ENCODE measurements at places on chromosomes 6 and 20. TPM values are rescaled to one million over a fixed set of nuclear protein-coding genes. Genes with fewer than 3 reads are reported as not detected.

The AURKA gene
- 2.0 TPM for total RNA-seq

The MMP24 gene
- 2.2 TPM for total RNA-seq

DNA sequence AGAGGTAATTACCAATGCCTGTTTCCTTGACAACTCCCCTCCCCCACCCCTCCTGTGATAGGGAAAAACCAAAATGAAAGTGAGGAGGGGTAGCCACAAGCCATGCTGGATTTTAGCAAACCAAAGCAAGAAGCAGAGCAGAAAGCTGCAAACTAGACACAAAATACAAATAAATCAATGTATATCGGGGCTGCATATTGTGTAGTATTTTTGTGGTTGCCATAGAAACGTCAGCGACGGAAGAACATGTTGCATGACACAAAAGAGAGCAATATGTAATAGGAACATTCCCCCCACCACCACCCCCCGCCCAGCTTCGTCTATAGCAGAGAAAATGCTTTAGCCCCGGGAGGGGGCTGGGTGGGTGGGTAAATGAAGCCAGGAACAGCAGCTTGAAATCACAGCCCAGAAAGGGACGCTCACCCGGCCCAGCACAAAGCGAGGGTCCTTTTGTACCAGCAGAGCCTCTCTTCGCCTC is 548 bp downstream of the AGPAT4 start:
- H3K27me3 ChIP-seq: no peaks in the 10 kb centered on the region
- H3K4me3 ChIP-seq: peak overlapping the region; percentile 58
- H3K36me3 ChIP-seq: no peaks in the 10 kb centered on the region
- peaks cover 14% of the 10 kb centered on the region for H3K4me1 ChIP-seq
- no peak for DNase-seq

The ERVFRD-1 gene
- not detected for total RNA-seq

The SAMD10 gene
- 3.7 TPM for total RNA-seq

DNA sequence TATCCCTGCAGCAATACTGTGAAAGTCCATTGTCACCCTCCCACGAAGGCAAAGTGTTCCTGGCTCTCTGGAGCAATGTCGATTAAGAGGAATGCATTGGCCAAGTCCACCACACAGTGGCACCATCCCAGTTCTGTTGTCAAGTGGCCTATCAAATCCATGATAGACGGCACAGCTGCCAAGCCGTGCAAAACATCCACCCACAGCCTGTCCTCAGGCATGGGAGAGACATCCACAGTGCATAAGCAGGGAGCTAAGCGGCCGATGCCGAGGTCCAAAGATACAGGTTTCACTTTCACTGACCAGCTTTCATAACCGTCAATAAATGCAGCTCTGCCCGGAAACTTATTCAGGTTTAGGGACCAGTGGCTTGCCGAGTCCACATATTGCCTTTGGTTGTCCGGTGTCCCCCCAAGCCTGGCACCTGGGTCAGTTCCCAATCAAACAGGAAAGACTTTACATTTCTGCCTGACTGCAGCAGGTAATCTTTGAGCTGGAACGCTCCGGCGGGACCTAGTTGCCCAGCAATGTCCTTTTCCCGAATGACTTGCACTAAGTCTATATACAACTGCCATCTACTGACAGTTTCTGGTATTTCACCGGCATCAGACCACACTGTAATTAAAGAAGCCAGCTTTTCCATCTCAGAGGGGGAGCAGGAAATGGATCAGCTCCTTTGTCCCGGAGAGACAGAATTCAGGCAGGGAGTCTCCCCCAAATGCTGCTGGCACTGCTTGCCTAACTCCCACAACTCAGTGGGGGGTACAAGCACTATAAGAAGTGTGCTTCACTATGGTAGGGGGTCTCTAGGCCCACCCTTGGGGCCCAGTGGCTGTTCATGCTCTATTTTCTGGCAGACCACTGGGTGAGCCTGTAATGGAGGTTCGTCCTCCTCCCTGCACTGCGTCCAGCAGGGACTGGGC is 6.3 kb downstream of the ZKSCAN3 start:
- H3K4me1 ChIP-seq: peaks cover 29% of the 10 kb centered on the region
- peak overlapping the region; percentile 82 for H3K27ac ChIP-seq
- H3K4me3 ChIP-seq: peak overlapping the region; percentile 66
- peak; percentile 85 for DNase-seq
- H3K36me3 ChIP-seq: no peaks in the 10 kb centered on the region

DNA sequence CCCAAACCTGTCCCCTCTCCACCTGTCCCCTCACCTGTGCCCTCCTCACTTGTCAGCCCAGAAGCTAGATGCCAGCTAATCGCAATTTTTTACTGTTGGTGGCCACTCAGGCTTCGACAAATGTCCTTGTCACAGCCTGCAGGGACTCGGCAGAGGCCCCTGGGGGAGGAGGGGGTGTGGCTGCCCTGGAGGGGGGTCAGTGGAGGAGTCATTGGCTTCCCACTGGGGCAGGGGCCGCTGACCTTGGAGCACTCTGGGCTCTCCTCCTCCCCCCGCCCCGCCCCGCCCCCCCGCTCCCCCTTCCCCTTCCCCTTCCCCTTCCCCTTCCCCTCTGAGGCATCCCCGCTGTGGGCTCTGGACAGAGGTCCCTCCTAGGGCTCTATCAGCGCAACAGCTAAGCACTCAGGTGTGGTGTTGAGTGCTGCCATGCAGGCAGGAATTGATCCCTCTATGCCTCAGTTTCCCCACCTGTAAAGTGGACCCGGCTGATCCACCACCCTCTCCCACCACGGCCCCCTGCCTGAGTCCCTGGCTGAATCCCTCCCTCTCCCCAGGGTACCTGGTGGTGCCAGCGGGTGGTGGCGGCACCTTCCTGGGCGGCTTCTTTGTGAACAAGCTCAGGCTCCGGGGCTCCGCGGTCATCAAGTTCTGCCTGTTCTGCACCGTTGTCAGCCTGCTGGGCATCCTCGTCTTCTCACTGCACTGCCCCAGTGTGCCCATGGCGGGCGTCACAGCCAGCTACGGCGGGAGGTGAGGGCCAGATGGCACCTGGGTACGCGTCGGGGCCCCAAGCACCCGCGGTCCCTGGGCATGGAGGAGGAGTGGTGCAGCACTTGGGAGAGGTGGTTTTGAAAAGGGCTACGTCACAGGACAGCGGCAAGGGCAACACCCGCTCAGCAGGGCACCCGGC is 23.8 kb downstream of the SLCO4A1 start:
- peaks cover 8% of the 10 kb centered on the region for H3K36me3 ChIP-seq
- DNase-seq: no peak
- H3K4me3 ChIP-seq: no peak overlapping the region
- no peaks in the 10 kb centered on the region for H3K4me1 ChIP-seq
- H3K27me3 ChIP-seq: no peaks in the 10 kb centered on the region

- H3K4me3 ChIP-seq: no peak overlapping the region
- no peak overlapping the region for H3K27ac ChIP-seq
- no peak for DNase-seq
- no peaks in the 10 kb centered on the region for H3K27me3 ChIP-seq
- no peaks in the 10 kb centered on the region for H3K36me3 ChIP-seq
Measured at GRCh38 chr6:1708122-1708521, 98.4 kb downstream of the FOXC1 start.

The CNKSR3 gene
- total RNA-seq: 11.5 TPM

The SCAND1 gene
- 64.0 TPM for total RNA-seq

- H3K4me3 ChIP-seq: peak within 1 kb of the TSS; percentile 57
- DNase-seq: peak; percentile 96
- no peaks in the 10 kb centered on the region for H3K4me1 ChIP-seq
- H3K27ac ChIP-seq: no peak within 1 kb of the TSS
Measured at GRCh38 chr6:149922642-149923326, at the start of gene RAET1G. TSS of gene RAET1G (minus strand) at chr6:149923121. CDS start at chr6:149923010, 111 bp downstream.

The TGM3 gene
- total RNA-seq: not detected

The CST7 gene
- 3.2 TPM for total RNA-seq

- H3K27ac ChIP-seq: no peak overlapping the region
- H3K4me3 ChIP-seq: no peak overlapping the region
- no peaks in the 10 kb centered on the region for H3K4me1 ChIP-seq
- H3K36me3 ChIP-seq: no peaks in the 10 kb centered on the region
- H3K27me3 ChIP-seq: no peaks in the 10 kb centered on the region
- peak; percentile 54 for DNase-seq
Measured at GRCh38 chr6:169896826-169897456, 145.5 kb downstream of the ERMARD start.

The GGTLC1 gene
- total RNA-seq: not detected
